ENCODE measurements at places on chromosomes 6 and 20.
A peak's percentile ranks its signal among the peaks of the same experiment; 100 is the strongest.

- no peak for DNase-seq
These were observed 542.4 kb upstream of the FLRT3 start for GRCh38 chr20:14879839-14880238.

DNA sequence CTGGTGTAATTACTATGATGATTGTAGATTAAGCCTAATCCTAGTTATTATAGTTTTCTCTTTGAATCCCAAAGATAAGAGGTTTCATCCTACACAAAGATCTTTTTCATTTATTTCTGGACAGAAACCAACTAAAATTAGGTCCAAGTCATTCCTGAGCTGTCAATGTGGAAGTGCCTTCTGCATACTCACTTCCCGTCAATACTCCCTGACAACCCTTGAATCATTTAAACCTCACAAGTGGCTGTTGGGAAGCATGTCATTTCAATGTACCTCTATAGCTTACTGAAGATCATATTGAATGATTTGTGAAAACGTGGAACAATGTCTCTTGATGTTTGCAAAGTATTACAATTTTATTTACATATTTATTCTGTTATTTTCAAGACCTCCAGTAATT lies 274.1 kb downstream of the HACE1 start:
- no peak for DNase-seq

GRCh38 chr6:1029141-1029540 lies 282.8 kb upstream of the FOXQ1 start:
- no peak for DNase-seq

- peak; percentile 58 for DNase-seq
These were observed 1.6 kb downstream of the ZBTB2 start for GRCh38 chr6:151389618-151390275.

DNA sequence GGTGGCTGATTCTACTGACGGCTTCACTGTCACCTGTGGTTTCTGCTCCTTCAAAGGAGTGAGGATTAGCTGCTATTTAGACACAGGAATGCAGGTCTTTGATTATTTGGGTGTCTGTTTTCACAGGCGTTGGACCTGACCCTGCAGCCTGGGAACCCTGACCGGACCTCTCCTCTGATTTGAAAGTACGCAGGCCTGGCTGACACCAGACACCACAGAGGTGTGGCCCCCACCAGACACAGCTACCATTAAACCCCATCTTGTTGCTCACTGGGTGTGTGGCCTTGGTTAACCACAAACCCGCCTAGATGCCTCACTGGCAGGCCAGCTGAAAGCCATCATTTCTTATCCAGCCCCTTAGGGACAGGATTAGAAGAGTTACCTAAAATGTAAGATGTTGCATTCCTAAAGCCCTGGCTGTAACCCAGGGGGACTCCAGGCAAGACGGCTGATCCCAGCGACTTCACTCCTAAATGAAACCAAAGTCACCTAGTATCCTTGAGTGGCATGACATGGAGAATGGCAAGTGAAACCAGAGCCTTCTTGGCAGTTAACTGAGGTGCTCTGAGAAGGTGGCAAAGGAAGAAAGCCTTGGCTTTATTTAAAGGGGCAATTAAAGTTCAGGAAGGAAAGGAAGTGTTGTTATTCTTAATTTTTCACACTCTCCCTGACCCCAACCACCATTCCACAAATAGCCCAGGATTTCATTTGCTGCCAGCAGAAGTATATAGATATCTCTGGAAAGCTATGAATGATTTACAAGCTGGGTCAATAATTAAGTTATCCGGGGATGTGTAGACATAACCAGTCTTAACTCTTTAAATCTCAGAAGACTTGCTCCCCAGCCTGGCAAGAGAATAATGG lies 169.9 kb downstream of the QRSL1 start:
- DNase-seq, result peak; percentile 77

GRCh38 chr6:33856031-33856590 lies 52.3 kb upstream of the MLN start:
- DNase-seq, result no peak

DNA sequence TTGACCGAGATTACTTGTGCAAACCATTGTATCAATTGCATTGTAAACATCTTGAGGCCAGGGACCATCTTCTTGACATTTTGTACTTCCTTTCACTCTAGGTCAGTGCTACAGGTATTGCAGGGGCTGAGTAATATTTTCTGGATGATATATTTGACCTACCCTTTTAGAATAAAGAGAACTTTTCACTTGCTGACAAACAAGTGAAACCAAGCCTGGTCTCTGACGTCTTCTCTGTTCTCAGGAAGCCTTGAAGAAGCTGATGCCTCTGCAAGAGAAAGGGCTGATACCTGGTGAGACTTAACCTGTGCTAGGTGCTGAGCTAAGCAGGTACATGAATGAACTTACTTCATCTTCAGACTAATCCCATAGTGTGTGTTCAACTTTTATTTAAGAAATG lies 60.5 kb upstream of the GGTLC1 start:
- peak; percentile 20 for DNase-seq

- no peak for DNase-seq
These were observed 11.7 kb downstream of the JARID2 start for GRCh38 chr6:15257357-15258132.

DNA sequence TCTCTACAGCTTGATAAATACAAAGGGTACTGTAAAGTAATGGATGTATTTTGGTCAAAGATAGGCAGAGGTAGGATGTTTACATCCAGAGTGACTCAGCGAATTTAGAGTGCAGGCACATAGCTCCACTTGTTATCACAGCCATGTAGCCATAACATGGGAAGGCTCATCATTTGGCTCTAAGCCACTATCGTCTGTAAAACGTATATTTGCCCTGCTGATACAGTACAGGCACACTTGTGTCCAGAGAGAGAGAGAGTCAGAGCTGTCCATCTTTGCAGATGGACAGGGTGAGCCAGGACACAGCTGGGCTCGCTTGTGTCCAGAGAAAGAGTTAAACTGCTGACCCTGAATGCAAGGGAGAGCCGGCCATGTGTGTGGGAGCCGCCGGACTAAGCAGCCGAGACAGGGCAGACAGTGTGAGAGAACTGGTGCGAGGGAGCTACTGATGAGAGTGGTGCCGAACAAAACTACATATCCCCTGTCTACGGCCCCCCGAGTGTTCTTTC lies 619.0 kb downstream of the DOK5 start:
- DNase-seq, result no peak

DNA sequence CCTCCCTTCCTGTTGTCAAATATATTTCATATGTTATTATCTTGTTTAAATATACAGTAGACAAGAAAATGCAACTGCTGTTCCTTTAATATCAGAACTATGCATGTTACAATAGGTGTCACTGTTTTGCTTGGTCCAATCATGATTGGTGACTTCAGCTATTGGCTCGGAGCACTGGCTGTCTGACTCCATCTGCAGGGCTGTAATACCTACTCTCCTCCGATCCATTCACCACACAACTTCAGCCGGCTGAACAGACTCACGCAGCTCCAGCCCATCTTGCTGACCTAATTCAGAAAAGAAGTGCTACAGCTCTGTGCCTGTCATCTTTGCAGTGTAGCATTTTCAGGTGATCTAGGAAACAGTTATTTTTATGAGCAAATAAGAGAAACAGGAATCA lies at the start of gene BTBD3:
TSS of gene BTBD3 (plus strand) at position 231 of the 400 bp plus-strand sequence. CDS start 383 bp downstream, outside the sequence.
- DNase-seq, result no peak

DNA sequence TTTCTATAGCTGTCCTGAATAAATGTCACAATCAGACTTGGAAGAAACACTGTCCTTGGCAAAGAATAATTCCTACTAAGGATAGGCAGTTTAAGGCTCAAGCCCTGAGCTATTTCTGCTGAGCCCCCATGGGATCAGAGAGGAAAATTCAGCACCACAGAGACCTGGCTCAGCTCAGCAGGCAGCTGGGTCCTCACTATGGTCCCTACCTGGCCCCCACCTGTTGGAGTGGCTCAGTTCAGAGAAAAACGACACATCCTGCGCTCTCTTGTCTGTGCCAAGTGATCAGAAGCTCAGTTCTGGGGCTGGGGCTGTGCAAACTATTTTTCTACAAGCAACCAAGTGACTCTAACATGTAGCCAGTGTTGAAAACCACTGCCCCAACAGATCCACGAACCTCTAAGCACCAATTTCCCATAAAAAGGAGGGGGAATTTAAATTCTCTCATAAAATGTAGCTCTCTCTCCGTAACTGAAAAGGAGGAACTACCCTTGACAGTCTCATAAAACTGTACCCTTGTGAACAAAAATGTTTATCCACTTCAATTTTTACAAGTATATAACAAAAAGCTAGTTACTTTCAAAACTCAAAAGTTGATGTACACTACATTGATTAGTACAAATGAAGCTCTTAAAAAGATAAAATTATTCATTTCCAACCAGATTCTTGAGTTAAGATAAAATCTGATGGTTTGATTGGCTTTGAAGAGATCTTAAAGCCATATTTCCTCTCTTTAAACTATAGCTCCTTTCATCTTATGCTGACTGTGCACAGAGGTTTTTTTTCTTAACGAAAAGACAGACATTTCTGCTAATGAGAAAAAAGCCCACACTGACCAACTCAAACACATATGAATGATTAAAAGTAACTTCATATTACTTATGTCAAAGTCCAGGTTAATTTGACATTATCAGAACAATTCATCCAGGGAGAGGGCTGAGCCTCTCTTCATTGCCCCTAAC lies 52.0 kb downstream of the KIF13A start:
- DNase-seq, result no peak

- DNase-seq, result no peak
These were observed 44.0 kb downstream of the B4GALT5 start for GRCh38 chr20:49669601-49670189.

DNA sequence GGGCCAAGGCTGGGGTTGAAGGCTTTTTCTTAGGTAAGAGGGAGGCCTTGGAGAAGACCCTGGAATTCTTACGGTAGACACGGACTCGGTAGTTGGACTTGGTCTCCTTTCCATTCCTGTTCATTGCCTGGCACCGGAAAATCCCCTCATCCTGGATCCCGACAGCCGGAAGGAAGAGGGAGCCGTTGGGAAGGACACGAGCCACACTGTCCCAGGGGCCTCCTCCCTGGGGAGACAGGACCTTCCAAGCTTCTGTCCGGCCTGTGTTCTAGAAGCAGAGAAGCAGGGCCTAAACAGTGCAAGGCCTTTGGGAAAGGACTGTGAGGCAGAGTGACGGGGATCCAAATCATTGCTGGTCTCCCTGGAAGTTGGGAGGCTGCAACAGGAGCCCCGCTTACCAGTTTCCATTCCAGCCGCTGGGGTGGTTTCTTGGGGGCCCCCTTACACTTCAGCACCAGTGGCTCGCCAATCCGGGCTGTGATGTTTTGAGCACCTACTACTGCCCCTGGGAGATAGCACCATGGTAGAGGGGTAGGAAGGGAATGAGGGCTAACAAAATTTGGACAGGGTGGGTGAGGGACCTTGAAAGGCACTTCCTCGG lies 470 bp downstream of the AGER start:
- no peak for DNase-seq

DNA sequence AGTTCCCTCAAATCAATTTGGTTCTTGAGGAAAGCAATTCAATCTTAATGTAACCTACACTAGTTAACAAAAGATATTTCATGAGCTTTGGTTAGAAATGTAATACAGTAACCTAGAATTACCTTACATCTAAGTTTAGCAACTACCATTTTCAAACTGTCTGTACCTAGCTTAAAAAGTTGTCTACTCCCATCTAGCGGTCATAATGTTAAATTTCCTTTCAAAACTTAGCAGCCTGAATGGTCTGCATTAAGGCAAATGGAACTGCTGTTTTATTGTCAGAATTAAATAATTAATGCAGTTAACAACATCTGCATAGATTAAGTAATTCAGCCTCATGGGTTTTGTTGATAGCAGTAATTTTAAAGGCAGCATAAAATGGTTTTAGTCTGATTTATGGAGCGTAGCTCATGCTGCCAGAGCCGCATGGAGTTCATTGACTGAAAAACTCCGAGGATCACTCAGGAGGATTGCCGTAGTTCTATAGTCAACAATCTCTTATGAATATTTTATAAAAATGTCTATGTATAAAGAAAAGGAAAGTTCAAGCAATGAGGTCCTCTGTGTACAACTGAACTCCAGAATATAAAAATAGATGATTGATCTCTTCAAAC lies 485.4 kb upstream of the MANEA start:
- peak; percentile 67 for DNase-seq

DNA sequence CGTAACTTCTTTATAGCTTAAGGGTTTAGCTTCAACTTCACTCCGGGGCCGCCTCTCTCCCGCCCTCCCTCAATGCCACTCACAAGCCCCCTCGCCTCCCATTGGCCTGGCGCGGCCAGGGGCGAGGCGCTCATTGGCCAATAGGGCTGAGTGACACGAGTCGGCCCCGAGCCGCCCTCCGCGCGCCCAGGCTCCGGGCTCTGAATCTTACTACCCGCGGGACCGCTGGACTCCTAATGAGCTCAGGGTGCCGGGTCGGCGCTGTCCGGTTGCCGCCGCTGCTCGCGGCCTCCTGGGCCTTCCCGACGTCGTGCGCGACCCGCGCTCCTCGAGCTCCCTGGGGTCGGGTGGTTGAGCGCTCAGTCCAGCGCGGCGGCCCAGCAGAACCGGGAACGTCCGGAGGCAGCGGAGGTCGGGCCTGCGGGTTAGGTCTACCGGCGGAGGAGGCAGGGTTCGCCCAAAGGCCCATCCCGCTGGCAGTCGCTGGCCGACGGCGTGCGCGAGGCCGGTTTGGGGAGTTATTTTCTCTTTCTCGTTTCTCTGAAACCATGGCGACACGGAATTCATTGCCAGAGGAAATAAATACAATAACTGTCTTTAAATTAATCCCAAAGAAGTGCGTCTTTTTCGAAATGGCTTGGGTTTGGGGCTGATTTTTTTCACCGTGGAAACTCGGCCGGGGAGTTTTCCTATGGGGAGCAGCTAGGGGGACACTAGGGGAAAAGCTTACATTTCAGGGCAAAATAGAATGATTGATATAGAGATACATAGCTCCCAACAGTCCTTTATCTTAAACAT lies at the start of gene SIM1:
TSS of gene SIM1 (minus strand) at position 19 of the 798 bp plus-strand sequence. CDS start 1,453 bp downstream, outside the sequence.
- DNase-seq, result no peak

DNA sequence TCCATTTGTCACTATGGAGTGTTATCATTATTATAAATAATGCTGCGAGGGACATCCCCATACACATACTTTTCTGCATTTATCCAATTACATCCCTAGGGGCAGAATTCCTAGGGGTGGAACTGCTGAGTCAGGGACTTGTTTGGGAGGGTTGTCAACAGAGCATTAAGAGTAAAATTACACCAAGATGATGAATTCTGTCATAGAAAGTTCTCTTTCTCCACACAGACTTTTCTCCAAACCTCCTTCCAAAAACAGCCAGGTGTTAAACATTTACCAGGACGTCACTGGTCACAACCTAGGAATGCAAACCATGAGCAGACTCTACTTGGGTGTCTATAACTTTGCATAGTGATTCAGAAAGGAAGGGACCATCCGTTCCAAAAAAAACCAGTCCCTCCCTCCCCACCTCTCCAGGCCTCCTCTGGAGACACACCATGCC lies 95.5 kb downstream of the PRND start:
- DNase-seq, result peak; percentile 84

DNA sequence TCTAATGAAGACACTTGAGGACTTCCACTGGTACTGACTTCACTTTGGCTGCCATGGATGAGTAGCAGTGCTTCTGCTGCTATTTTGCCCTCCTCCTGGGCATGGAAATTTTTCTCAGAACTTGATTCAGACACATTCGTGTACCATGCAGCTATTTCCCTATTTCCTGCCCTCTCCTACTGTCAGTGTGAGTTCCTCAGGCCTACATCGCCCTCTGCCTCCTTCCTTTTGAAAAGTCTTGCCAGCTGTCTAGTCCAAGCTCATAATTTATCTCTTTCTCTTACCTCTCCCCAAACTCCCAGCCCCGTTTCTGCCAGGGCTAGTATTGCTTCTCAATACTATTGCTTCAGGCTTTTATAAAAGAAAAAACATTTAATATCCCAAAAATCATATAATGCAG lies 470.2 kb downstream of the ADGRB3 start:
- DNase-seq, result no peak
